NCI-H2081 treated with DMSO at 0.1 percent for 48 hours (cell line): ENCODE measurements at places on chromosomes 3 and 15.

GRCh38 chr15:45242289-45242688, 9.7 kb upstream of the SLC28A2 start:
- DNase-seq = no peak

- DNase-seq = no peak
These were observed 2.8 kb downstream of the NUP210 start for GRCh38 chr3:13417166-13417947.

DNA sequence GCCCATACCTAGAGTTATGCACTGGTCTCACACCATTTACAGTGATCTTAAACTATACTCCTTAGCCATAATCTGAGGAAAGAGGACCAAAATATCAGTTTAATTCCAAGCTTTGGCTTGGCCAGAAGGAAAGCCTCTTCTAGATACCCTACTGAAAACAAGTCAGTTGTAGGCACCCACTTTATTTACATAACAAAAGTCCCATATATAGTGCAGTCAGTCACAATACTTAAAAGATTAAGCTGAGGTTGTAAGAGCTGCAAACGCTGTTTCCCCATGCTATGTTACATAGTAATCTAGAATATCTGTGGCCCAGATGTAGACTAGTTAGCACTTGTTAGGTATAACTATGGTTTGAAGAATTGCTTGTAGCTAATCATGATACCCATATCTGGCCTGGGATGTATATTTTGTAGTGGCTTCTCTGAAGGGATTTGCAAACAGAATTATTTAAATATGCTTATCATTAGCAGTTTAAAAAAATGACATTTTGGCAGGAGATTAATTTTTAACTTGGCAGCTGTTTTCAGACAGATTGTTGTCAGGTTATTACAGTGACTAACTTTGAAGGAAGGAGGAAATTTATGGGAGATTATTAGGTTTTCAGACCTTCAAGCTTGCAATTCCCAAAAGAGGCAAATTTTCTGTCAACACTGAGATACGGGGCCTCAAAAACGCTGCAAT, 160.4 kb upstream of the SLC2A2 start:
- DNase-seq = no peak

- no peak for DNase-seq
These were observed 113.2 kb downstream of the RFTN1 start for GRCh38 chr3:16400106-16400931.

GRCh38 chr15:64503197-64503596, 42.8 kb downstream of the ZNF609 start:
- no peak for DNase-seq

DNA sequence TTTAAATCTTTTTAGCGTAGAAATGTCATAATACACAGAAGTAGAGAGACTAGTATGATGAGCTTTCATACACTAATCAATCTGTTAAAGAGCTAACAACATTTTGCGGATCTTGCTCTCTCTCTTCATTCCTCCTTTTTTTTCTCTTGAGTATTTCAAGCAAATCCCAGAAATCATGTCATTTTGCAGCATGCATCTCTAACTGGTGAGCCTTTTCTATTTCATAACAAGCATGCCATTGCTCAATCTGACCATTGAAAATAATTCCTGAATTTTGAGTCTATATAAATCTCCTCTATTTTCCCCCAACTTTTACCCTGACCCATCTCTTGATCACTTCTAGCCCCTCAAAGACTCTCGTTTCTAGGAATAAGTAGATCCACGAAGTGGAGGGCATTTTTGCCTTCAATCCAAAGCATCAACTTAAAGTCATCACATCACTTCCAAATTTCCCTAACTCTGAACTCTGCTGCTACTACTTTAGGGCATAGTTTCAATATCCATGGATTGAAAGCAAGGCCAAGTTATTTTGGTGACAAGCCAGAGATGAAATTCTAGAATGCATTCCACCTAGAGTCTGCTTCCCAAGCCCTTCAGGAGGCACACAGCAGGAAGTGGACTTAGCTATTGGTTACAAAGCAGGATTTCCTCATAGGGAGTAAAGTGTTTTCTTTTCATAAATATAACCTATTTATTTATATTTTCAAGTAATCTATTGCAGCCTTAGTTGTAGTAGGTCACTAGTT, 253.5 kb upstream of the ZPLD1 start:
- DNase-seq = no peak

DNA sequence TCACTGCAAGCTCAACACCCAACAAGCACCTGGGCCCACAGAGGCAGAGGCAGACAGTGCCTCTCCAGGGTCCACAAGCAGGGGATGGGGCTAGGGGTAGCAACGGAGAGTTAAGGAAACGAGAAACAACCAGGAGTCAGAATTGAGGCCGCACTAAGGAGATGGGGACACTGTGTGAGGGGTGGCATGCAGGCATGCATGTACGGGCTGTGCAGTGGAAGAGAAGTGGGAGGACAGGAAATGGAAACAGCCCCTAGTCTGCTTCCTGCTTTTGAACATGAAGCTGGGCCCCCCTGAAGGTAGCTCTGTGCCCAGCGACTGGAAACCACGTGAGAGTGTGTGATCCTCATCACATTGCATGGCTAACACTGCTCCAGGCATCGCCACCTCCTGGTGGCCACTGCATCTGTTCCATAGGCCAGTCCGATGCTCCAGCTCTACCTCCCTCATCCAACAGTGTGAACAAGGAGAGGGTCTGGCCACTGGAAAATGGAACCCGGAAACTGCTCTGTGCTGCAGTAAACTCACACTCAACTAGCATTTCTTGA, 44.0 kb downstream of the XXYLT1 start:
- DNase-seq = no peak
